Activated CD8-positive, alpha-beta memory T cell treated with anti-CD3 and anti-CD28 coated beads for 24 hours (primary cell): ENCODE measurements at places on chromosomes 12 and 14.

- DNase-seq: no peak
Observed at GRCh38 chr14:61584331-61584741, 111.0 kb upstream of the HIF1A start.

- no peak for DNase-seq
Observed at GRCh38 chr12:49673446-49674317, 33.5 kb downstream of the FMNL3 start.

DNA sequence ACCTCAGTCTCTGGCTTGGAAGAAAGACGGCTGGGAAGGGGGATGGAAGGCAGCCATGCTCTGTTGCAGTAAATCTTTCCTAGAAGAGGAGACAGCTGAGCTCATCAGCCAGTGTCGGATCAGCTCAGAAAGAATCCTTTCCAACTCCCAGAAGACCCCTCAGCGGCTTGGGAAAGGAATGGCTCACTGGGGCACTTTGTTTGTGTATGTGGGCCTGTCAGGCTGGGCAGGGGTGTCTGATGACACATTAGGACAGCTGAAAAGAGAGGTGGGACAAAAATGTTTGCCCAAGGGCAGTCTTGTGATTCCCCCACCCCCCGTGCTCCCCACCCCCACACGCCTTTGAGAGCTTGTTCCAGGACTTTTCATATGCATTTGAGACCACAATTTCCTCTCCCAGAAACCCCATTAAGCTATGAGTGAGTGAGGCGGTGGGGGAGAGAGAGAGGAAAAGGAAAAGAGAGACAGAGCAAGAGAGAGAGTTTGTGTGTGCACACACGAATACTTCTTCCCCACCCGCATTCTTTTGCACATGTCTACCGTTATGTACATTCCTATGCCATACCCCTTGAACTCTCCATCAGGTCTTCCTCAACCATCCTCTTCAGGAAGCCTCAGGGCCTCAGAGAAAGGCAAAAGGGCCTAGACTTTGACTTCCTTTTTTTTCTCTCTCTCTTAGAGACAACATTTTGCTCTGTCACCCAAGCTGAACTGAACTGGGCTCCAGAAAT, 198.9 kb downstream of the ZFP36L1 start:
- no peak for DNase-seq

DNA sequence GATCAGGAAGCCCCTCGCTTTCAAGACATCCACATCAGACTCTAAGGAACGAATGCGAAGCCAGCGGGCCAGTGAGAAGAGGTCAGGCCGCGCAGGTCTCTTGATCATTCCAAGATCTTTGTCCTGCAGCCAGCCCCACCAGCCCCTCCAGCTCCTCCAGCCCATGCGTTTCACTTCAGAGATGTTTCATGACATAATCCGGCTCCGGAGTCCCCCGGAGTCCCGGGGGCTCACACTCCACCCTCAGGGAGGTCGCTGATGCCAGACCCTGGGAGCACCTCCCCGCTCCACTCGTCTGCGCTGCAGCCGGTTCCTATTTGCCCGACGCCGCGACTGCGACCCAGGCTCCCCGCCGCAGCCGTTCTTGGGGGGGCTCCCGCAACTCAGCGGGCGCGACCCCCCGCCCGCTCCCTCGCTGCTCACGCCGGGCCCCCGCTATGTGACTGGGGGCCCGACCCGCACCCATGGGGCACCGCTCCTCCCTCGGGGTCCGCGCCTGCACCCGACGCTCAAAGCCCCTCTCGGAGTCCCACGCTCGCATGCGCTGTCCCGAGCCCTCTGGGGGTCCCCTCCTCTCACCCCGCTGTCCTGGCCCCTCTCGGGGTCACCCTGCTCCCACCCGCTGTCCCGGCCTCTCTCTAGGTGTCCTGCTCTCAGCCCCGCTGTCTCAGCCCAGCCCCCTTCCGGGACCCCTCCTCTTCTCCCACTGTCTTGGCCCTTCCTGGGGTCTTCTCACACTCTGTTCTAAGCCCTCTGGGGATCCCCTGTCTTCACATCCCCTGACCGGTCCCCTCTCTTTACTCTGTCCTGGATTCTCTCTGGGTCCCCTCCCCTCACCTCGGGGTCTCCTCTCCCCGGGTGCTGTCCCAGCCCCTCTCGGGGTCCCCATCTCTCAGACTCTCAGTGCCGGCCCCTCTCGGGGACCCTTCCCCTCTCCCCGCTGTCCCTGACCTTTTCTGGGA, 1.1 kb downstream of the TAOK3 start:
- peak; percentile 63 for DNase-seq

DNA sequence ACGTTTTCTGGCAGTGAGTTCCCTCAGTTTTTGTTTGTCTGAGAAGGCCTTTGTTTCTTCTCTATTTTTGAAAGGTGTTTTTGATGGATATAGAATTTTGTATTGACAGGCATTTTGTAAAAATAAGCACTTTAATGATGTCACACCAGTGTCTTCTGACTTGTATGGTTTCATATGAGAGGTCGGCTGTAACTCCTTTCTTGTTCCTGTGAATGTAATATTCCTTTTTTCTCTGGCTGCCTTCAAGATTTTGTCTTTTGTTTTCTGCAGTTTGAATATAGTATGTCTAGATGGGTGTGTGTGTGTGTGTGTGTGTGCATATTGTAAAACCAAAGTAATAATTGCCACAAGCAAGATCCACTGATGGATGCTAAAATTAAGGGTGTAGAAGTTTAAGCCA, 67.8 kb upstream of the PSMC1 start:
- DNase-seq: no peak

DNA sequence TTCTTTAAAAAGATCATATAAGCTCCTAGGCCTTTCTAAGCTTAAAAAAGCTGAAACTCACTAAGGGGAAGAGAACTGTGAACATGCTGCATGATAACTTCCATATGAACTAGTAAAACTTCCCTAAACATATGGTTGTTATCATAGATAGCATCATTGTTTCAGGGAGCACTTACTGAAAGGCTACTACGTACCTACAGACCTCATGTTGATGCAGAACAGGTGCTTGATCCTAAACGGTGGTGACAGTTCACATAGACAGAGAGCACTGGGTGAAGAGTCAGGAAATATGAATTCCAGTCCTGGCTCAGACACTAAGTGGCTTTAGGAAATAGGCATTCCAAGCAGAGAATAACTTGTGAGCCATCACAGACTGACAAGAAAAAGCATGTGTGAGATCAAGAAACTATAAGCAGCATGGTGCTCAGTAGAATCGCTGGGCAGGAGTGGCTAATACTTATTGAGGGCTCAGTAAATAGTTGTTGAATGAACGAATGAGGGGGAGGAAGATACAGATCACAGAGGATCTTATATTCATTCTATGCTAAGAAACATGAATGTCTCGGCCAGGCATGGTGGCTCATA, 78.4 kb upstream of the NUDT4 start:
- no peak for DNase-seq

- no peak for DNase-seq
Observed at GRCh38 chr12:102507301-102507700, 26.9 kb upstream of the IGF1 start.

DNA sequence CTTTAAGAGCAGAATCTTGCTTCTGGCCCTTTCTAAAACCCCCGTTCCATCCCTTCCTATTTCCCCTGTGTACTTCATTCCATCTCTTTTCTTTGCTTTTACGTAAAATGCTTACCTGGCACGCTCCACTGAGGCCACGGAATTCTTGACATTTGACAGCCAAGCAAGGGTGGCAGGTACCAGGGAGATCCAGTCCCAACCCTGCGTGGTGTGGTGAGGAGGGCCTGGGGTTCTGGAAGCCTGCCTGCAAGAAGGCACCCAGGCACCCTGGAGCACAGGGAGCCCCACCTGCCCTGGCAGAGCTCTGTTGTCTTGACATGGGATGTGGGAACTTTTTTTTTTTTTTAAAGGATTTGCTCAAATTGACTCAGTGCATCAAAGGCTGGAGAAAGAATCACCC, 48.6 kb downstream of the ITPK1 start:
- no peak for DNase-seq

DNA sequence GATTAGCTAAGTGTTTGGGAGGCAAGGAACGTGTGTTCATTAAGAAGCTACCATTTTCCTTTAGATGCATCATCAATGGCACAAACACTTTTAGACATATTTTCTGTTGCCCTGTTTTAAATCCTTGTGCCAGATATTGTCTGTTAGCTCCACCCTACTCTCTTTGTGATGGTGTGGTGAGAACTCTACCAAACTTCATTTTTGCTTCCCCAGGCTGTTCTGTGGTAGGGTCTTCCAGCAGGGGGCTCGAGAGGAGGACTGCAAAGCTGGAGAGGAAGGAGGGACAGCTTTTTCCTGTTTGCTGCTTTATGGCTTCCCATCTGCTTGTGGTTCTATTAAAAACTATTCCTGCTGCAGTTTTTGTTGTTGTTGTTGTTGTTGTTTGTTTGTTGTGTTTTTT, 23.8 kb upstream of the STRAP start:
- DNase-seq: no peak

DNA sequence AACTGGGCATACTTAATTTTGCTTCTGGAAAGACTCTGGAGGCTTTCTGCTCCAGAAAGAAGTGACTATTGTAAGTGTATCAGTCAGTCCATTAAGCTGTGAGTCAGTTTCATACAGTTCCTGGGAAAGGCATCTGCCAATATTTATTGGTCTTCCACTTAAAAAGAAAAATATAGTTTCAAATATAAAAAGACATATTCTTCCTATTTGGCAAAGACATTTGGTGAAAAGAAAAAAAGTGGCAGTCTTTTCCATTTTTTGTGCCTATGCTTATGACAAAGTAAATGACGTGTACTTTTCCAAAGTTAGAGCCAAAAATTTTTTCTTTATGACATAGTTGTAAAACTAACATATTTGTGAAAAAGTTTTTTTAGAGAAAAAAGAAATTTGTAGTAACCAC, 12.3 kb downstream of the TMEM30B start:
- DNase-seq: no peak
